ENCODE measurements at places on chromosomes 7 and 10.

DNA sequence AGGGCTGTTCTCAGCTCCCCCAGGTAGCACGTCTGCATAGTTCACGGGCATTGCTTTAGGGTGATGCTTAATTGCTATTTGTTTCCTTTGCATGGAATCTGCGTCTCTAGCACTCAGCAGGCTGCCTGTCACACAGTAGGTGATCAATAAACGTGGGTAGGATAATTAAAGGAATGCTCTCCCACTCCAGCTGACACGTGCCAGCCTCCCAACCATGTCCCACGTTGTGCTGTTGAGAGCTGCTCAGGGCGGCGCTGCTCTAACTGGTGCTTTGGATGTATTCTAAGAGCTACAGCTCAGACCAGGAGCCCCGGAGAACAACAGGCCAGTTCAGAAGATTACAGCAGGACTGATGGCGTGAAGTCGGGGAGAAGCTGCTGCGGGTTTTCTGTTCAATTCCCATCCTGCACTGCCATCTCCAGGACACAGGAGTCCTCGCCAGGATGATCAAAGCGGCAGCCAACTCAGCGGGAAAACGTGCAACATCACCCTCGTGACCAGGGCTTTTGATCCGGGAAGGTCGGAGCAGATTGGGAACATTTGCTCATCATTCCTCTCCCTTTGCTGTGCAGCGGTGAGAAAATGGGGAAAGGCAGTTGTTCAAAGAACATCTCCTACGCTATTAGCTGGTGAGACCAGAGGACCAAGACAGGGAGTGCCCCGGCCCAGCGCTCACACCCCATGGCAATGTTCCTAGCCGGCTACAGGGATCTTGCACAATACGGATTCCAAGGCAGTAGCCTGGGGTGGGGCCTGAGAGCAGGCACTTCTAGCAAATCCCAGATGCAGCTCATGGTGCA is 50.5 kb upstream of the FOXK1 start:
- DNase-seq: peak; percentile 66

DNA sequence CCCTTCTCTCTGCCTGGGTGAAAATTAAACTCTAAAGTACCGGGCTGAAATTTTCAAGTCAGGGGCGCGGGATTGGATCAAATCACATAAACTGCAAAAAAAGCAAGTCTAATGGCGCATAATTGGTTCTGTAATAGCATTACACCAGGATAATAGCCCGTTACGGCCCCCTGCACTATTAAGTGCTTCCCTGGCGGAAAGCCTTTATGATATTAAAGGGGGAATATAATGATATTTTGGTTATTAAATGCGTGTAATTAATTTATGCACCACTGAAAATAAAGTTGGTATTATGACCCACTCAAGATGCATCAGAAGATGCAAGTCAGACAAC is 744 bp upstream of the DRGX start:
- no peak for DNase-seq

GRCh38 chr10:107942826-107943225 is 778.3 kb upstream of the SORCS1 start:
- no peak for DNase-seq

GRCh38 chr10:89301232-89301631 is 614 bp upstream of the IFIT2 start:
- peak; percentile 89 for DNase-seq

- DNase-seq: no peak
These were observed 683.1 kb downstream of the NRG3 start for GRCh38 chr10:82558014-82558607.
